ENCODE measurements at places on chromosomes 6 and 20.

DNA sequence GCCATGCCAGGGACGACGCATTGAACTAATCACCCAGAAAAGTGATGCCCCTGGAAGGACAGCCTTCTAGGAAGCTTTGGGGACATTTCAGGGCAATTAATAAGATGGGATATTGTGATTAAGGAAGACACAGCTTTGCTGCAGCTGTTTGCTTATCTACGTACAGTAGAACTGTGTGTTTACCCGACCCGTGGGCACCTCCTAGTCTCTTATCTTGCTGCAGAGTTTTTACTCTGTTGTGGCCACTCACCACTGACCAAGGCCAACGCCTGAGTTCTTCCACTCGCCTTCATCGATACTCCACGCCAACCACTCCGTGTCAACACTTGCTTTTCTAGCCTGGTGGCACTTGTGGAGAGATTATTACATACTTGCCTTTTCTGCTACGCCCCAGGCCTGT is 105.9 kb upstream of the MLN start:
- DNase-seq: no peak

DNA sequence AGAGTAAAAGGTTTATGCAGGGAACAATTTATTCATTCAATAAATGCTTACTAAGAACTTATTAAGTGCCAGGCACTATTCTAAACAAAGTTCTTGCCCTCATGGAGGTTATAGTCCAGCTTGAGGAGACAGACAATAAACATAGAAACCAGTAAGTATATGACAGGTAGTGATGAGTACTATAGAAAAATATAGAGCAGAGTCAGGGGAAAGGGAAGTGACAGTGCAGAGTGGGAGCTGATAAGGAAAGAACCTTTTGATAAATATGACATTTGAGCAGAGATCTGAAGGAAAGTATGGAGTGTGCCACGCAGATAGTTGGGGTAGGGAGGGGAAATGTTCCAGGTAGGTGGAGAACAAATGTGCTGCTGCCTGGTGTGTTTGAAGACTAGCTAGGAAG is 12.1 kb downstream of the ACSS2 start:
- DNase-seq: no peak

DNA sequence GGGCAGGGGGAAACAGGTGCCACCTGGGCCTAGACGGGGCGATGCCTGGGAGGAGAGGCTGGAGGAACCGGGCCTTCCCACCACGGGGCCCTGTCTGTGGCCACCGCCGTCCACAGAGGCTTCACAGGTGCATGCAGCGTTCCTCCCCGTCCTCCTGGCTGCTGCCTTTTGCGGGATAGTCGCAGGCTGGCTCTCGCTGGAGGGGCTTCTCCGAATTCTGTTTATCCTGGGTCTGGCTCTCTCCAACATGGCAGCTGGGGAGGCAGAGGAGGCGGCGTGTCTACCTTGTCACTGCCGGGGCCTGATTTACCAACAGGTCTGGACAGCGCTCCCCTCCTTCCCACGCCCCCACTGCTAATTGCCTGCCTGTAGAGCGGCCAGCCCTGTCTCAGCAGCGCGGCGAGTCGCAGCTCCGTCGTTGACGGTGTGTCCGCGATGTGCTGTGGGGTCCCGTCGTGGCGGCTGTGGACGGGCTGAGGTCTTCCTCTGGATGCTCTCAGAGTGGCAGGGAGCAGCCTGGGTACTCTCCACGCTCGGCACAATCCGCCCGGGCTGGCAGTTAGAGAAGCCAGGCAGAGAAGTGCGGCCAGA is 262.9 kb downstream of the TAF4 start:
- DNase-seq: no peak

- DNase-seq: no peak
Measured at GRCh38 chr6:114543696-114544095, 200.9 kb upstream of the HS3ST5 start.

Data from GM13976 (cell line).